ENCODE measurements at places on chromosomes 11 and 22.
A peak's percentile ranks its signal among the peaks of the same experiment; 100 is the strongest.

- DNase-seq, result no peak
Observed at GRCh38 chr11:116837231-116838091, at the start of gene APOA1. Gene APOA1, minus strand, starts transcription at chr11:116837622. Its CDS starts 235 bp downstream, at chr11:116837387.

DNA sequence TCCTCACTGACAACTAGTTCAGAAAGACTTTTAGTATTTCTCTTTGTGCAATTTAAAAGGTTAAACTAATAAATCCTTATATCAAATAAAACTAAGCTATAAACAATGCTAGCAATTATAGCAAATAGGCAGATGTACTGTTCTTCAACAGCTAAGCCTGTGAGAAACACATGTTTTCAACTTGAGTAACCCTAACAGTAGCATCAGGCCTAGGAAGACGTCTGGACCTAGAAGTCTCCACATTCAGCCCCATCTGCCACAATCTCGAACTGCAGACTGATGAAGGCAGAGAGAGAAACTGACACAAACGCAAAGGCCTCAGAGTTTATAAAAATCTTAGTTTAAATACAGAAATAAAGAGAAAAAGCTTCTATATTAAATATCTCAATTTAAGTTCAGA lies 2.5 kb downstream of the ST13 start:
- DNase-seq, result peak; percentile 15

DNA sequence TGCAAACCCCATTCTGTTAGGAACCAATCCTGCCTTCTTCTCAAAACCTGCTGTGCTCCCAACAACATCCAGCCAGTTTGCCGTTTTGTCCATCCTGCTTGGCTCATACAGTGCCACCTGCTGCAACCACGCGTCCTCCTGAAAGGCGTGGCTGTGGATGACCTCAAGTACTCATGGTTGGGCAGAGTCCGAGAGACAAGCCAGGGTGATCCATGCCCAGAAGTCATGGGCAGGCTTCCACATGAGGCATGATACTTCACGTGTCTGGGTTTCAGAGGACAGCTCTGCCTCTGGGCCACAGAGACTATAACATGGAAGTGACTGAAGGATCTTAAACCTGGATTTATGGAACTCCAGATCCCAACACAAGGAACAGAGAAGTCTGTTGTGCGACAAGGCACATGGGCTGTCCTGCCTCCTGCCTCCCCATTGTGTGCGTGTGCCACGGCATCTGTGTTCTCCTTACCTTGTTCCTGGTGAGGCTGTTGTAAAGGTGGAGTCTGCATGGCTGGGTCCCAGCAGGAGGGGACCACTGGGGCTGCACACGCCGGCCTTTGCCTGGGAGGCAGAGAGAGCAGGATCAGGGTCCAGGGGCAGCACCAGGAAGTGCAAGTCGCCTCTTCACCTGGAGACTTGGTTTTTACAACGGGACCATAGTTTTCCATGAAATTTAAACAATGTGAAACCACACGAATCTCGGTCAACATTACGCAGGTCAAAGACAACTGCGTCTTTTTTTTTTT lies 15.4 kb downstream of the CARS1 start:
- no peak for DNase-seq

DNA sequence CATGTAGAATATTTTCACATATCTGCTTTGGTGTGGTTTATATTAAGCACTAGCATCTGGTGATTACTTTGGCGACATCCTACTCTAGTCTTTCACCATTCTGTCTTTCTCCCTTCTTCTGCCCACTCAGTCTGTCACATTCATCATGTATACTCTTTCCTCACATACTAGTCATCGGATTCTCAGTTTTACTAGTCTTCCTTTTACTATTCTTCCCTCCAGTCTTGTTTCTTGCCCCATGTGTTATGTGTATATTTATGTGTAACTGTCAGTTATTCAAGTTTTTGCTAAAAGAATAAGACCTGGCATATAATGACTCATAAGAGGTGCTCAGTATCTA lies 4.6 kb upstream of the DIXDC1 start:
- no peak for DNase-seq

DNA sequence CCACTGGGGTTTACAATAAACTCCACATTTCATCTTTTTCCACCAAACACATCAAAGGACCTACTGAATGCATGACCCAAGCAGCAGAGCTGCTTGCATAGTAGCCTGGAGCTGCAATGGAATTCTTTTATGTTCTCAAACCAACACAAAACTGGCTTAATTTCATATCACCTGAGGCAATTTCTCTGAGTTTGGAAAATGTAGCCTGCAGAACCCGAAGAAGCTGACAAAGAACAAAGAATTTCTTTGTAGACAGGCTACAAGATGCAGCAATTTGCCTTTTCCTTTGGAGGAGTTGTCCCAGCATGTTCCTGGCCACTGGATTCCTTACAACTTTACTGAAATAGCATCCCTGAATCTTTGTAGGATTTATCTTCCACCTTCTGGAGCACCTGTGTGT lies 5.5 kb upstream of the TECTA start:
- no peak for DNase-seq

DNA sequence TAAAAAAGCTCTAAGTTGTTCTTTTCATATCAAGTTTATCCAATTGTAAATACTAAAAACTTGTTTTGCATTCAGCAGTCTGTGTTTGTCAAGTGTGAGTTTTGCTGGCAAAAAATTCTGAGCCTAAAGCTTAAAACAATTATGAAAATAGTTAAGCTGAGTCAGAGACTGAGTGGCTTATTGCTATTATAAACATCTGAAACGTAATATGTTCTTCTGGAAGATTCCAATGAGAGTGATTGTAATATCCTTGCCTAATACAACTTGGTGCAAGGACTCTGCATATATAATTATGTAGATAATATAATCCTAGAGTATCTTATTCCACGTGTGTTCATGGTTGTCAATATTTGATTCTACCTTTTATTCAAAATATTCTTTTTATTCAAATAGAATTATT lies 14.1 kb upstream of the NUP50 start:
- peak; percentile 78 for DNase-seq

DNA sequence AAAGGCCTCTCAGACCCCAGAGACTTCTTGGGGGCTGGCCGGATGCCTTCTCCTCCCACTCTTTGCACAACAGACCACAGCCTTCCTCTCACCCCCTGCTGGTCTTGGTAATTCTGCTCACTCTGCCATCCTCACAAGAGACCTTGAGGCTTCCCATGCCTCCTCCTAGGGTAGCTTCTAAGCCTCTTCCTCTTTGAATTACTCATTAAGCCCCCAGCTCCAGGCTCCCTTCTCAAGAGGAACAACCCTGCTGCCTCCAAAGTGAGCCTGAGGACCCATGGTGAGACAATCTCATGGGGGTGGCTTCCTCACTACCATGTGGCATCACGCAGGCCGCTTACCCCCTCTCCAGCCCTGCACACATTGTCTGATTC lies 184.6 kb upstream of the SYT13 start:
- no peak for DNase-seq

Measured in fibroblast of gingiva (primary cell).